Cardiac muscle cell (in vitro differentiated cells and primary cell): ENCODE measurements at places on chromosomes 6 and 20. TPM values are rescaled to one million over a fixed set of nuclear protein-coding genes. Genes with fewer than 3 reads are reported as not detected.
A peak's percentile ranks its signal among the peaks of the same experiment; 100 is the strongest.

- peaks cover 15% of the 10 kb centered on the region for H3K4me1 ChIP-seq
- no peaks in the 10 kb centered on the region for H3K27me3 ChIP-seq
- no peaks in the 10 kb centered on the region for H3K36me3 ChIP-seq
Measured at GRCh38 chr6:157172830-157173536, 150.3 kb downstream of the TMEM242 start.

DNA sequence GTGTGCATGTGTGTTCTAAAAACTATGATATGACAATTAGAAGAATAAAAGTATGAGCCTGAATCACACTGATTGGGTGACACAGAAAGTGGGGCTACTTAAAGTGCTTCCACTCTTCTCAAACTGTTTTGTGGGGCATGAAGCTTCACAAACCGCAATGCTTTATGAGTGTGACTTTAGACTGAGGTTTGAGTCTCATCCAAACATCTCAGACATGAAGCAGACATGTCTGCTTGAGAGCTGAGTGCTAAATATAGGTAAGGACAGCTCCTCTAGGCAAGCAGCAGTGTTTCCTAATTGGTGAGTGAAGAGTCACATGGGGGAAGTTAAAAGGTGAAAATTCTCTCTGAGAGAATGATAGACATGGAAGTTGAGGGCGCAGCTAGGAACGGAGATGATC is 726.9 kb upstream of the CITED2 start:
- peaks cover 19% of the 10 kb centered on the region for H3K4me1 ChIP-seq
- DNase-seq = no peak
- H3K27ac ChIP-seq = peak overlapping the region; percentile 7

DNA sequence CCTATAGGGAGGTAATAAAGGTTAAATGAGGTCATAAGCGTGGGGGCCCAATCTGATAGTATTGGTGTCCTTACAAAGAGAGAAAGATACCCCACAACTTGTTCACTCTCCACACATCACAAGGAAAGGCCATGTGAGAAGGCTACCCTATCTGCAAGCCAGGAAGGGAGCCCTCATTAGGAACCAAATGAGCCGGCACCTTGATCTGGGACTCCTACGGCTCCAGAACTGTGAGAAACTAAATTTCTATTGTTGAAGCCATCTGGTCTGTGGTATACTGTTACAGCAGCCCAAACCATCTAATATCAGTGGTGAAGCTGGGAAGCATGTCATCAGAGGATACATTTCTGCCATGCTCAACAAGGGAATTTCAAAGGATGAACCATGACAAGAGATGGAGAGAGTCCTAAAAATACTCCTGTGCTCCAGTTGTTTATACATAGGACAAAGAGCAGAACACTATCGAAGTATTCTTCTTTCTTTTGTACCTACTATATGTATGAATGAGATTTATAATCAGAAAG is 10.4 kb downstream of the COX7A2 start:
- no peak overlapping the region for H3K4me3 ChIP-seq
- no peak for DNase-seq
- H3K36me3 ChIP-seq = peaks cover 15% of the 10 kb centered on the region
- H3K4me1 ChIP-seq = no peaks in the 10 kb centered on the region
- H3K27me3 ChIP-seq = no peaks in the 10 kb centered on the region

DNA sequence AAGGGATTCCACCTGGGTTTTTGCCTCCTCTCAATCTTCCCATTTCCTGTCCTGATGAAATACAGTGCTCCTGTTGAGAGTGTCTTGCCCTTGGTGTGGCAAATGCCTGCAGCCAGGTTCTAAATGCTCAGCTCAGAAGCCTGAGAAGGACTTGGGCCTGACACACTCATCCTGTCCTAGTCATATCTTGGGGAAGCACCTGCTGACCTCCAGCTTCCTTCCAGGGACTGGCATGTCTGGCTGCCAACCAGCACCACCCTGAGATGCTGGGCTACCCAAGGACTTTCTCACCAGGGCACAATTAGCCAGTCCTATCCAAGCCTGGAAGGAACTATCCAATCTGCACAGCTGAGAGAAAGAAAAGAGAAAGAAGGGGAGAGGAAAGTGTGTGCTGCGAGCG is 43.4 kb downstream of the LRFN2 start:
- H3K27ac ChIP-seq = no peak overlapping the region
- H3K27me3 ChIP-seq = no peaks in the 10 kb centered on the region
- no peaks in the 10 kb centered on the region for H3K4me1 ChIP-seq
- no peak overlapping the region for H3K4me3 ChIP-seq
- DNase-seq = no peak

- no peak for DNase-seq
- peaks cover 12% of the 10 kb centered on the region for H3K4me1 ChIP-seq
- no peaks in the 10 kb centered on the region for H3K27me3 ChIP-seq
- H3K4me3 ChIP-seq = no peak overlapping the region
- no peak overlapping the region for H3K27ac ChIP-seq
Measured at GRCh38 chr20:50340541-50340940, 149.9 kb downstream of the CEBPB start.

The GPSM3 gene
- 16.7 and 18.0 TPM in 2 replicates for total RNA-seq
